Hematopoietic multipotent progenitor cell treated with erythropoietin and hydrocortisone succinate and interleukin-3 and kit ligand, for 8 days (in vitro differentiated cells): ENCODE measurements at places on chromosomes 5 and 9.

GRCh38 chr9:36976371-36977030 lies 57.6 kb downstream of the PAX5 start:
- no peak for DNase-seq

DNA sequence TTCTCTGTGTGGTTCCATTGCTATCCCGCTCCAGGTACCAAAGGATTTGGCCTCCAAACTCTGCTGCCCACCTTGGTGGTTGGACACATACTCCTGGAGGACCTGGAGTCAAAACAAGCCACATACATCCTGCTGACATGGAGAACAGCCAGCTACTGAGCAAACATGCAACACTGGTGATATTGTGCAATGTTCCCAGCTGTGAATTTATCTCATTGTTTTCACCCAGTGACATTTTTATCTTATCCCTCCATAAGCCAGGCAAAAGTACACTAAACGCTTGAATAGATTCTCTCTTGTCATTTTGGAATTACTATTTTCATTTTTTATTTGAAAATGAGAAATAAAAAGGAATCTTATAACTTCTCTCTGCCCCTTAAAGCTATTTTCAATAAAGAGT lies 11.1 kb upstream of the CTSL start:
- peak; percentile 92 for DNase-seq

DNA sequence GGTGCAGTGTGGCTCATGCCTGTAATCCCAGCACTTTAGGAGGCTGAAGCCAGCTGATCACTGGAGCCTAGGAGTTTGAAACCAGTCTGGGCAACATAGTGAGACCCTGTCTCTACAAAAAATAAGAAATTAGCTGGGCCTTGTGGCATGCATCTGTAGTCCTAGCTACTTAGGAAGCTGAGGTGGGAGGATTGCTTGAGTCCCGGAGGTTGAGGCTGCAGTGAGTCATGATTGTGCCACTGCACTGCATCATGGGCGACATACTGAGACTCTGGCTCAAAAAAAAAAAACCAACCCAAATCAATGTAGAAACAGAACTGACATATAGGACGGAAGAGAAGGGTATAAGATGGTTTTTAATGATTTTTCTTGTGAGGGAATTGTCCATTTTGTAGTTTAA lies 27.7 kb downstream of the G3BP1 start:
- DNase-seq = no peak

DNA sequence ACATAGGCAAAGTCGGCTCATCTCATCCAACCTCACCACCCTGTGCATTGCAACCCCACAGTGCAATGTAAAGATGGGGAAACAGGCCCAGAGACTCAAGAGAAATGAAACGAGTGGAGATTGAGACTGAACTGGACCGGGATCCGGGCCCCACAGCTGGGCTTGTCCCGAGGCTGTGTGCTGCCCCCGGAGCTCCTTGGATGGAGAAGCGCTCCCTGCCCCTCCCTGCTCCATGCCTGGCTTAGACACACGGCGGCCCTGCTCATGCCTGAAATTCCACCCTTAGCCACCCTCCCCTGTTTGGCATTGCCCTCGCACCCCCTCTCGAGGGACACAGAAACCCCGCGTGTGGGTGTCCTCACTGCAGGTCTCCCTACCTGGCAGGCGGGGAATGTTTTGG lies 27.2 kb upstream of the FCN1 start:
- DNase-seq = no peak

DNA sequence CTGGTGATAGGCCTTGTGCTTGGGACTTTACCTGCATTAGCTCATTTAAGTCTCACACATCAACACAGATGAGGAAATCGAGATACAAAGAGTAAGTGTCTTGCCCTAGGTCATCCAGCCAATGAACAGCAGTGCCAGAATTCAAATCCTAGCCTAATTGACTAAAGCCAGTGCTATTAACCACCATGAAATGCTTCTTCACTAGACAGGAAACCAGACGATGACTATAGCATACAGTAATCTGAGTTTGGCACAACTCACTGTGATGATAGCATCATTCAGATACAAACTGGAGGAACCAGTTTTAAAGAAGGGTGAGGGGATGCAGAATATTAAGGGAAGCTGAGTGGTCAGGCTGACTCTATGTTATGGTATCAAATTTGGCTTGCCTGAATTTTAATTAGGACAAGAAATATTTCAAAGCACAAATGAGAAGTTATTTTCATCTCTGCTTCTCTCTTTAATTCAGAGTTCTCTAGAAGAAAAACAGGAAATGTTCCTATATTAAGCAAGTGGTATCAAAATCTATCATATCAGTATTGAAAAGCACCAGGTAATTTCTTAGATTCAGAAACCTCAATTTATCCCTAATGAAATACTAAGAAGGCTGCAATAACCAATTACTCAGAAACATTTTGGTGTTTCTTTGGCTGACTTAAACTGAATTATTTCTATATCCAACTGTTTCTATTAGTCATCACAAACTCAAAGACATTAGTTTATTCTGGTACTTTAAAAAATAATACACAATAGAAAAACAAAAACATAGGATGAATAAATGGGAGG lies 147.0 kb upstream of the RASA1 start:
- DNase-seq = peak; percentile 32

DNA sequence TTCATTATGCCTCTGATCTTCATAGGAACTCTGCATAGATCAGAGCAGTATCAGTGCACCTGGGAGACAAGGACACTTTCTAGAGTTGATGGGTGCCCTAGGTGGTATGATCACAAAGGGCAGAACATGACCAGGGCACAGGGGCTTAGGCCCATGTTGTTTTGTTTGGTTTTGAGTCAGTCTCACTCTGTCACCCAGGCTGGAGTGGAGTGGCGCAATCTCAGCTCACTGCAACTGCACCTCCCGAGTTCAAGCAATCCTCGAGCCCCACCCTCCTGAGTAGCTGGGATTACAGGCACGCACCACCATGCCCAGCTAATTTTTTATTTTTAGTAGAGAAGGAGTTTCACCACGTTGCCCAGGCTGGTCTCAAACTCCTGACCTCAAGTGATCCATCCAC lies 17.6 kb downstream of the ALDH7A1 start:
- DNase-seq = no peak

DNA sequence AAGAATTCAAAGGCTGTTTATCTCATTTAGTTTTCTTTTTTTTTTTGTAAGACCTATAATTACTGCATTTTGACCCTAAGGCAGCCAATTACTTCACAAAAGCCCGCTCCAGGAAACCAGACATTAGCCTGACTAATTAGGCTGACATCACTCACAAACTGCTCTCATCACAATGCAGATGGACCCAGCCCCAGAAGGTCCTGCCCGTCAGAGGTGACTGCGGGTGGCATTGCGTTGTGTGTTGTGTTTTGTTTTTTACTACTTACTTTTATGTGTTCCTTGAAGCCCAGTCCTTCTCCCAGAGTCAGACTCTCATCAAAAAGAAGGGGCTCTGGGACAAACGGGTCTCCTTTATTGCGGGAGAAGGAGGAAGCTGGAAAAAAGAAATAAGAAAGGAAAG lies 172.2 kb downstream of the HSD17B3 start:
- DNase-seq = no peak

GRCh38 chr5:137796279-137796678 lies 42.1 kb upstream of the HNRNPA0 start:
- DNase-seq = no peak

DNA sequence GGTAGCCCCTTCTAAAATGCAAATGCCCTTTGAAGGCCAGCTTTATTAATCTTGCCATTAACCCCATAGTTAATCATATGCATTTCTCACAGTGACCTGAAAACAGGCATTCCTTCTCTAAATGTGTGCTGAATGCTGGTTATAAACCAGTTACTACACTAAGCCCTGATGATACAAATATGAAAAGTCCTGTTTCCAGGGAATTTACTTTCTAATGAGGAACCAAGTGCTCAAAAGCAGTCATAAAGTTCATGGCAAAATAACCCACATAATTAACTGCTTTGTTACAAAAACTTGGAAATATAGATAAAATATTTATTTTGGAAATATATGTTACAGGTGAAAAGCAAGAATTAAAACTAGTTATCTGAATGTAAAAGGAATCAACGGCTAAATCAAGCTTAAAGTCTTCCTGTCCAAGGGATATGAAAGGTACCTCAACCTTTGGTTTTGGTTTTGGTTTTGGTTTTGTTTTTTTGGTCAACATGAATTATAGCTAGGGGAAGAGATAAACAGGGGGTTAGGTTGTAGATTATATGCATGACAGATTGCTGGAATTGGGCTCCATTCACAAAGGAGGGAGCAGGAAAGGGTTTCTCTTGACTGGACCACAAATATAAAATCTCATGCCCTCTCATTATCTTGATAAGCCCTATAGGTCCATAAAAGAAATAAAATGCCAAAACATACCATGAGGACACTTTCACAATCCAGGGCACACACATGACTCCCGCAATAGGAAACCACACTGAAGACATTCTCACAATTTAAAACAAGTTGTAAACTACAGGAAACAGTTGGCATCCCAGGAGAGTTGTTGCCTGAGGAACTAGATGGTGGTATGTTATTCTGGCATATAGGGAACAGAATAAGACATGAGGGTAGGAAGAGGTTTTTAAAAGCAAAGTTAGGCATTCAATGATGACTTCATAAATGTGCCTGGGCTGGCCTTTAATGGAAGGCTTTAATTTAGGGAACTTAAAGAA lies 46.7 kb upstream of the MACIR start:
- no peak for DNase-seq

DNA sequence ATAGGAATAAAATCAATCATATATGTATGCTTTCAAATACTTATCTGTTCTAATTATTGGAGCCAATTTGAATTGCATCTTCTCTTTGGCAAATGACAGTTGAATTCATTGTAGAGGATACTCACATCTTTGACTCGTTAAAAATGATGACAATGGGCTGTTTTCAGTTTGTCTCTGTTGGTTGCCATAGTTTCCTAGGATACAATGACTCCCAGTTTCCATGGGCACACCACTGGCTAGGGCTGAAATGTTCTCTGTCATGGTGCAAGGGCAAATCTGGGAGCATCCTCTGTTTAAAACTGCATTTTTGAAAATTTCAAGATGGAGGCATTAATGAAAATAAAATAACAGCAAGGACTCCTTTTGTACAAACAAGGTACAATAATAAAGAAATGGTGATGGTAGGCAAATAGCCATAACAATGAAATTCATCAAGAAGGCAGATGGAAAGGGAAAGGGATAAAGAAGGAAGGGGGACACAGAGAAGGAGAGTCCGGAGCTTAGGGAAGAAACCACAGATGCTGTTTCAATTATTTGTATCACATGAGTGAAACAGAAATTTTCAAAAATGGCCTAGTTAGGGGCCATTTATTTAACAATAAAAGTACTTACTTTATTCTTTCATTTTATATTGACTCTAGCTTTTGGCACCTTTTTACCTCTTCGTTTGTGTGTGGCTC lies 378.8 kb upstream of the SEMA6A start:
- no peak for DNase-seq

DNA sequence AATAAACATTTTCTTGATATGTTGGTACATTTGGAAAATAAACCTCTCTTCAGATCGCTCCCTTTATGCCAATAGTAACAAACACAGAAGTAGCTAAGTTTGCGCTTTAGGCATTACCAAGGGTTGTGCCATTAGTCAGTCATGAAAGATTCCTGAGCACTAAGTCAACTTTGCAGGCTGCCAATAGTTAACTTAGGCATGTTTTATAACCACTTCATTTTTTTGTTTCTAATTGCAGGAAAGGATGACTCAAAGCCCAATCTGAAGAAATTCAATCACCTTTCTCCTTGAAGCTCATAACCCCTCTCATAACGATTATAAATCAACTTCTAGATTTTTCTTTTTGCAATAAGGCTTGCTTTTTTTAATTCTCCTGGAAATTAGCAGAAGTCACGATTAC lies 517.0 kb downstream of the AGTPBP1 start:
- DNase-seq = no peak

DNA sequence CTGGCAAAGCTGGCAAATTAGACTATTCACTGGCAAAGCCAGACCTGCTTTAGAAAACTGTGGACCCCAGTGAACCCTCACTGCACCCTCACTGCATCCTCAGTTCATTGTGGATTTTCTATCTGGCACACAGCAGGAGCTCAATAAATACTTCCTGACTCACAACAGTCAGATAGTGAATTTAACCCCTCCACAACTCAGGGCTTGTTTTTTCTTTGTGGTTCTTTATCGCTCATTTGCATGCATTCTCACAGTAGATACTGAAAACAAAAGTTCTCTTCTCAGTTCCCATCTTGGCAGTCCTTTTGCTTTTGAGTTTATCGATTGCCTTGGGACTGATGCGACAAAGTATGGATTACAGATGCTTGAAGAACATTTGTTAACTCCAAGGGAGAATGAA lies 99.8 kb downstream of the ACTL7B start:
- no peak for DNase-seq

DNA sequence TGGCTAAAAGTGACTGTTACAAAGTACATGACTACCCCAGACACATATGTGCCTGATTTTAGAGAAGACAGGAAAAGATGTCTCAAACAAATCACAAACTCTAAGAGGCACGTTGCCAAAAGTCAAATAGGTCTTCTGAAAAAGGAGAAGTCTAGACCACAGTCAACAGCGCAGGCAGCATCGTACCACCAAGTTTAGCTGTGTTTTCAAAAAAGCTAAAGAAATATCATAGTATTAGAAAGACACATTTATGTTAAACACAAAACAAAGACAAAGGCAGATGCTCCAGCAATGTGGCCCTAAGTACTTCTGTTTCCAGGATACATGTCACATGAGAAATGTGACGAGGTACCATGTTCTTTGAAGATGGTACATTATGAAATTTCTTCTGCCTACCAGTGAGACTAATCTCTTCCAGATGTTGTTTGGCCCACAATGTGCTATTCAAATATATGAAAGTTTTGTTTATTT lies 43.5 kb downstream of the LPAR1 start:
- no peak for DNase-seq

GRCh38 chr9:137168904-137169856 lies 671 bp downstream of the LRRC26 start:
- DNase-seq = peak; percentile 61

DNA sequence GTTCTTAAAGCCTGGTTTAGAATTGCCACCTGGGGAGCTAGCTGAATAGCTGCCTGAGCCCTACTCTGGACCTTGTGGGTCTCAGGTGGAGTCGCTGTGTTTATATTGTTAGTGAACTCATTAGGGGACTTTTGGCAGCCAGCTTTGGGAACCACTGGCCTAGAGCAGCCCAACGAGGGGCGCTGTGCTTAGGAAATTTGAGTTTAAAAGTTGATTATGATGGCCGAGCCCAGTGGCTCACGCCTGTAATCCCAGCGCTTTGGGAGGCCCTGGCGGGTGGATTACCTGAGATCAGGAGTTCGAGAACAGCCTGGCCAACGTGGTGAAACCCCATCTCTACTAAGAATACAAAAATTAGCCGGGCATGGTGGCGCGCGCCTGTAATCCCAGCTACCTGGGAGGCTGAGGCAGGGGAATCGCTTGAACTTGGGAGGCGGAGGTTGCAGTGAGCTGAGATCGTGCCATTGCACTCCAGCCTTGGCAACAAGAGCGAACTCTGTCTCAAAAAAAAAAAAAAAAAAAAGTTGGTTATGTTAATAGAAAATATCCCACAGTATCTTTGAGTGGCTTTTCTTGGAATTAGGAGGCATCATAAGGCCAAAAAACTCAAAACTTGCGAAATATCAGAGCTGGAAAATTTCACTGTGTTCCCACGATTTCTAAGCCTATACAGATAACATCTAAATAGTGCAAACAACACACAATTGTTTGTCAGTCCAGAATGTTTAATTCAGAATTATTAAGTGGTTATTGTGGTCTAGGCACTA lies 809 bp downstream of the MCCC2 start:
- no peak for DNase-seq

- DNase-seq = no peak
Observed at GRCh38 chr5:147446523-147446922, 63.3 kb downstream of the DPYSL3 start.

- no peak for DNase-seq
Observed at GRCh38 chr5:68329554-68330255, 114.1 kb downstream of the PIK3R1 start.
